ENCODE measurements at places on chromosomes 12 and 14.

DNA sequence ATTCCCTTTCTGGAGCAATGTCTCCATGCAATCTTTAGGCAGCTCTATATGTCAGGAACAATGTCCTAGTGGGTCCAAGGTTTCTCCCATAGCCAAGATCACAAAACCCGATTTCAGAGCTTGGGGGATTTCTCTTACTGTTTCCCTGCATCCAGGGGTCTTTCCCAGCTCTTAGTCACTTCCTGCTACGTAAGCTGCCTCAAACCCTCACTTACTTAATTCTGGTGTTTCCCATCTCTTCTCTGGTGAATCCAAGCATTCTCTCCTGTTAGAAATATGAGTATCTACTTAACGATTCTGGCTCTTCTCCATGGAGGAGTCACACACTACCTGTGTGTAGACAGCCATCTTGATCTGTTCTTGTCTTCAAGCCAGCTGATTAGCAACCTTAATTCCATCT lies 80.0 kb downstream of the IFNG-AS1 start:
- no peak for DNase-seq

GRCh38 chr14:94654071-94654861 lies 42.1 kb downstream of the SERPINA3 start:
- no peak for DNase-seq

DNA sequence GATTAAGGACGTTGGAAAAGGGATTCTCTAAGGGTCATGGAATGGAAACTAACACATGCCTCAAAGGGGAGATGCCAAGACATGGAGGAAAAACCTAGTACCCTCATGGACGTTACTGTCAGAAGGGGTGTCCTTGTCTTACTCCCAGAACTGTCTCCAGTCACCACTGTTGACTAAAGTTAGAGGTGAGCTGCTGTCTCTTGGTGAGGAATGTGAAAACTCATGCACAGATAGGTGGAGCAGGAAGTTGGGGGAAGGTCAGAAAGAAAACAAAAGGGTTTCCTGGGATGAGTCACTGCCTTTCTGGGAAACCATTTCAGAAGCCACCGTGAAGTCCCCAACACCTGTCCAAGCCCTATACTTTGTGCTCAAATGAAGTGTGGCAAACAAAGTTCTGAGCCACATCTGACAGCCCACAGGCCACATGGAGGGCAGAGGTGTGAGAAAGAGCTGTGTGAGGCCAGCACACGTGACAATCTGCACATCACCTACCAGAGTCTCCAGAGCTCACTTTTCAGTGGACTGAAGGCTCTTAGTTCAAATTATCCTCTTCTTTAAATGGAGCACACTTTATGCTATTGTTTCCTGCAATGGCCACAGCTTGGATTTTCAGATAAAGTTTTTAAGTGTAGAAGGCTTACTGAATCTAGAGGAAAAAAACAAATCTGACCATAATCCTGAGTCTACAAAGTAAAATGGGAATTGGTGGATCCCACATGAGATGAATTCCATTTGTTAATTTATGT lies 92.9 kb upstream of the EGLN3 start:
- no peak for DNase-seq

DNA sequence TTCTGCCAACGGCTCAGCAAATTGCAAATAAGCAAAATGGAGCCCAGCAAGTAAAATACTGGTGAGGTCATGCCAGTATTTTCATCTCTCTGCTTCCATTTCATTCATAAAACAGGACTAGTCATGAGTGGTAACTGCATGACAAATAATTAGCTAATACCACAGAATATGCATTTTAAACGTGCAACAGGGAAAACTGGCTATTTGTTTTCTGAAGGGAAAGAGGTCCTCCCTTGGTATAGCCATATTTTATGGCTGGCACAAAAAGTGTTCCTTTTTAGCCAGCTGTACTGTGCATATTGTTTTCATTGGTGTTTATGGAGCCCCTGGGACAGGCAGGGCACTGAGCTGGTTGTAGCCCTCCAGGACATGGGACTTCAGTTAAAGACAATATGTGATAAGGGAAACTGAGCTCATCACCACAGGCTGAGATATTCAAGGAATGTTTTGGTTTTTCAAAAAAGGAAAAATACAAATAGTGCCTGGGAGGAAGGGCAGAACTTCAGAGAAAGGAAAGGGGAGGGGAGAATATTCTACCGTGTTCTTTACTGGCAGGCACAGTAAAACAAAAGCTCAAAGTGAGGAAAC lies 26.1 kb upstream of the FOXN3 start:
- no peak for DNase-seq

GRCh38 chr14:44170556-44170955 lies 336.5 kb downstream of the FSCB start:
- DNase-seq: no peak

DNA sequence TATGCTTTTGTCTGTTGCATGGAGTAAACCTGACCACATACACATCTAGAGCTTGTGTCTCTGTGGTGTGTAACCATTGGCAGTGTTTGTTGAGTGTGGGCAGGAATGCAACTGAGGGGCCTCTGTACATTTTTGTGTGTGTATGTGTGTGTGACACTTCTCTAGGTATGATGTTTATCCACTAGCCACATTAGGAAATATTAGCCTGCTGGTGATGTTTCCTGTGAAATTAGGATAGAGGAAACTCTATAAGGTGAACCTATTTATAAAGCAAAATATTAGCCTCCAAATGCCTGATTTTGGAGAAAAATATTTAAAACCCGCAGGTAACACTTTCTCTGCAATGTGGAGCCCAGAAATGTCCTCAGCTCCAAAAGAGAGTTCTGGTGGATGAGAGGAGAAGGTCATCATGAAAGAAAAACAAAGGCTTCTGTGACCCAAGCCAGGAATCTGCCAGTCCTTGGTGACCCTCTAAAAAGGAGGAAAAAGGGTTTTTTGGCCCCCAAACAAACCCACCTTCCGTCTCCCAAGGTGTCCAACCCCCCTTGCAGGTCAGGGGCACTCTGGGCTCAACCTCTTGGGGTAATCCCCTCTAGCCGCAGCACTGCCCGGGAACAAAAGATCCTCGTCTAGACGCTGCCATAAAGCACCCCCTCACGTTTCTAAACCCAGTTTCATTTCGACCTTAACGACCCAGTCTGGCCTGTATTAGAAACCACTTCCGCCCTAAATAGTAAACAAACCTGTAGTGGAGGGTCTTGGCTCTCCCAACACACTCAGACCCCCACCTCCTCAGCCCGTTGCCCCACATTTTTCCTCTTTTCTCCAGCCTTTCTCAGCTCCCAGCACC lies 3.1 kb upstream of the HOTAIR start:
- no peak for DNase-seq

GRCh38 chr12:80101126-80101525 lies 1.8 kb downstream of the OTOGL start:
- DNase-seq: no peak

GRCh38 chr12:75715323-75715644 lies 203.9 kb upstream of the KRR1 start:
- no peak for DNase-seq

All from hematopoietic multipotent progenitor cell treated with erythropoietin and hydrocortisone succinate and interleukin-3 and kit ligand, for 17 days (in vitro differentiated cells).